ENCODE measurements at places on chromosomes 1 and 21. TPM values are rescaled to one million over a fixed set of nuclear protein-coding genes. Genes with fewer than 3 reads are reported as not detected.

The GSTM1 gene
- not detected for total RNA-seq

The BTBD8 gene
- 2.4 TPM for total RNA-seq

The LY9 gene
- total RNA-seq: not detected

The LEPR gene
- 54.3 TPM for total RNA-seq

The LCE1B gene
- not detected for total RNA-seq

The B3GALT5 gene
- 2.6 TPM for total RNA-seq

The NFYC gene
- 22.1 TPM for total RNA-seq

The ZNF648 gene
- total RNA-seq: under 0.01 TPM

The FABP3 gene
- 15.2 TPM for total RNA-seq

The SASS6 gene
- 8.9 TPM for total RNA-seq

The AZIN2 gene
- 6.2 TPM for total RNA-seq

The TFF2 gene
- not detected for total RNA-seq

The PRXL2B gene
- total RNA-seq: 13.1 TPM

The FASLG gene
- total RNA-seq: not detected

The OBSCN gene
- 14.7 TPM for total RNA-seq

The OPTC gene
- total RNA-seq: not detected

The PLEKHM2 gene
- 62.7 TPM for total RNA-seq

The NGF gene
- 1.3 TPM for total RNA-seq

The SPRR2B gene
- total RNA-seq: not detected

The GBP2 gene
- 39.8 TPM for total RNA-seq

The C1orf52 gene
- total RNA-seq: 20.1 TPM

The PRDM16 gene
- 1.3 TPM for total RNA-seq

The BACH1 gene
- 274 TPM for total RNA-seq

The FNDC5 gene
- 0.22 TPM for total RNA-seq

The DPT gene
- under 0.01 TPM for total RNA-seq

The CD52 gene
- not detected for total RNA-seq

The AADACL4 gene
- total RNA-seq: not detected

The TSPAN1 gene
- 0.86 TPM for total RNA-seq

The FOXE3 gene
- total RNA-seq: not detected

The CLIC6 gene
- total RNA-seq: not detected

The SELENBP1 gene
- 8.7 TPM for total RNA-seq

The CFHR5 gene
- not detected for total RNA-seq

The LRRC38 gene
- not detected for total RNA-seq

The CFAP45 gene
- 0.44 TPM for total RNA-seq

The CDCA8 gene
- total RNA-seq: 34.8 TPM

The NCDN gene
- total RNA-seq: 36.4 TPM

The SPATA45 gene
- total RNA-seq: not detected

The CRNN gene
- not detected for total RNA-seq

The TCHH gene
- 0.14 TPM for total RNA-seq

The RORC gene
- not detected for total RNA-seq

The TMEM81 gene
- 1.3 TPM for total RNA-seq

The GUCA2A gene
- total RNA-seq: not detected

The GADD45A gene
- 35.9 TPM for total RNA-seq

The LCE6A gene
- not detected for total RNA-seq

The LRRN2 gene
- total RNA-seq: not detected

The TMEM240 gene
- 4.4 TPM for total RNA-seq

The NEGR1 gene
- 15.3 TPM for total RNA-seq

The KRTAP21-2 gene
- not detected for total RNA-seq
